NCI-H187 (cell line): ENCODE measurements at places on chromosomes 13 and 19.

- DNase-seq: no peak
Observed at GRCh38 chr19:5934774-5935472, 20.9 kb downstream of the CAPS start.

- DNase-seq: no peak
Observed at GRCh38 chr13:29454931-29455481, 140.5 kb downstream of the SLC7A1 start.

DNA sequence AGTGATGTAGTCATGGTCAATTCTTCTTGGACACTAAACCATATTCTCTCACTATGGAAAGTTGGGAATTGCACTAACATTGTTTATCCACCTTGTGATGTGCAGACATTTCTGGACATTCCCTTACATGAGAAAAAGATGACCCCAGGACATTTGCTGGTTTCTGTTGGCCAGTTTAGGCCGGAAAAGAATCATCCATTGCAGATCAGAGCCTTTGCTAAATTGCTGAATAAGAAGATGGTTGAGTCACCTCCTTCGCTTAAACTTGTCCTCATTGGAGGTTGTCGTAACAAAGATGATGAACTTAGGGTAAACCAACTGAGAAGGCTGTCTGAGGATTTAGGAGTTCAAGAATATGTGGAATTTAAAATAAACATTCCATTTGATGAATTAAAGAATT lies at the start of gene UTP14C:
UTP14C (plus strand) TSS at position 211 of the 400 bp plus-strand sequence. CDS start 4,114 bp downstream, outside the sequence.
- no peak for DNase-seq

DNA sequence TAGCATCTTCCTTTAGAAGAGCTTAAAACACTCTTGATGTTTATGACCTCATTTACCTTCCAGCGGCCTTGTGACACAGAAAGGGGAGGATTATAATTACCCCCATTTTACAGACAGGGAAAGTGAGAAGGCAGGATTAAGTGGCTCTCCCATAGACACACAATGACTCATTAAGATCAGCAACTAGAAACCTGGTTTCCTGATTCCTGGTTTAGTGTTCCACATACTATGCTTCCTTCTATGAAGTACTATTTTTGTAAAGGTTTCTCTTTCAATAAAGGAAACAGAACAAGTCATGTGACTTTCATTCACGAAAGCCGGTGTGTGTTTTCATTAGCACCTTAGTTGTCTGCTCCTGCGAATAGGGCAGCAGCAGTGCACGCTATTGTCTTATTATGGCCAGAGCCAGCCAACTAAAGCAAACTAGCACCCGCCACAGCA lies 8.3 kb downstream of the IRS2 start:
- no peak for DNase-seq

DNA sequence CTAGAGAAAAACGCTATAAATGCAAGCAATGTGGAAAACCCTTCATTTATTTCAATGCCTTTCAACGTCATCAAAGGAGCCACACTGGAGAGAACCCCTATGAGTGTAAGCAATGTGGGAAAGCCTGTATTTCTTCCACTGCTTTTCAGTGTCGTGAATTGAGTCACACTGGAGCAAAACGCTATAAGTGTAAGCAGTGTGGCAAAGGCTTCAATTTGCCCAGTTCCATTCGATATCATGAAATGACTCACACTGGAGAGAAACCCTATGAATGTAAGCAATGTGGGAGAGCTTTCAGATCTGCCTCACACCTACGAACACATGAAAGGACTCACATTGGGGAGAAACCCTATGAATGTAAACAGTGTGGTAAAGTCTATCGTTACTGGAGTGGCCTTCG lies 27.4 kb downstream of the ZNF20 start:
- no peak for DNase-seq

DNA sequence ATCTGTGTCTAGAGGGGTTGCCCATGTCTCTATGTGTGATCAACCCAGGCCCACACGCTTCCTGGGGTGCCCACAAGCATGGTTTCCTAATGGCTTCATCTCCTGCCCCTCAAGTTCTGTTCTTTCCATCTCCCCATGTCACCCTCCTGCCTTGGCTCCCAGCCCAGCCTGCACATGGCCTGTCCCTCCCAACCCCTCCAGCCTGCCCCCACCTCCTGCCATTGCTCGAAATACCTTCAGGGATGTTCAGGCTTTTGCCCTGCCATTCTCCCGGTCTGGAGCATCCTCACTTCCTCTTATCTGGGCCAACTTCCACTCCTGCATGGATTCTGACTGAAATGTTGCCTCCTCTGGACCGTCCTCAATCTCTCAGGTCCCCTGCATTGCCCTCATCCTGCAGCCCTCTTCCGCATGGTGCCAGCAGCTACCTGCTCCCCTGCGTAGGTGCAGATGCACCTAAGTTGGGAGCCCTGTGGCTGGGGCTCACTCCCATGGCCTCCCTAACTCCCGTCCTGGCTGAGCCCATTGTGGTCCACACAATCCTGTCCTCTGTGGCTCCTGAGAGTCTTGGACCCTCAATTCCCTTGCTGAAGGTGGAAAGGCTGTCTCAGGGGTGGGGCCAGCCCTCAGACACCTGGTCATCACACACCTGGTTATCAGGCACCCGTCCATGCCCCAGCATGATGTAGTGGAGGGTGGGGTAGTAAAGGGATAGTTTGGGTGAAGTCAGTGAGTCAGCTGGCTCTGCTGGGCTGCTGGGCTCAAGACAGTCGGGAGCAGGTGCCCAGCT lies 152.1 kb downstream of the URI1 start:
- no peak for DNase-seq

GRCh38 chr19:3125900-3126524 lies 9.8 kb upstream of the GNA15 start:
- DNase-seq: peak; percentile 43

GRCh38 chr19:47766359-47766620 lies 12.2 kb upstream of the SELENOW start:
- no peak for DNase-seq

DNA sequence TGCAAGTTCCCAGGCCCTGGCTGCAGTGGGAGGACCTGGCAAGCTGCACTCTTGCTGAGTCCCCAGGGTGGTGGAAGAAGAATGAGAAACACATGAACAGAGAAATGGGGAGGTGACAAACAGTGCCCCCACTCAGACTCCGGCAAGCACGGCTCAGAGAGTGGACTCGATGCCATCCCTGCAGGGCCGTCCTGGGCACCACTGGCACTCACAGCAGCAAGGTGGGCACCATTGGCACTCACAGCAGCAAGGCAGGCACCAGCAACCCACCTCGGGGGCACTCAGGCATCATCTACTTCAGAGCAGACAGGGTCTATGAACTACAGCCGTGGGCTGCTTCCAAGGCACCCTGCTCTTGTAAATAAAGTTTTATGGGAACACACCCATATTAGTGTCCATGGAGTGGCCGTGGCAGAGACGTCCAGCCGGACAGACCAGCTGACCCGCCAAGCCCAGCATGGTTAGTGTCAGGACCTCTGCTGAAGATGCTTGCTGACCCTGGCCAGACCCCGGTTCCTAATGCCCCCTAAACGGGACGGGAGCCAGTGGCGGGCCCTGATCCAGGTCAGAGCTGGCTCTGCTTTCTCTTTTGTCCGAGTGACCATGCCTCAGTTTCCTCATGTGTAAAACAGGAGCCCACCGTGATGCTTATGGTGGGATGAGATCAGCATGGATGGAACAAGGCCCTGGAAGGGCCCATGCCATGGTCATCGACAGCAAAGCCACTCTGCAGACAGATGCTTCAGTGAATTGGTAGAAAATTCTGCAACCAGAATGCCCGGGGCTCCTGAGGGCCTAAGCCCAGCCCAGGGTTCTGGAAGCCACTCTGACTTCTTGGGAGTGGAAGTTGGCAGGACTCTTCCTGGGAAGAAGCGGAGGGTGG lies 2.1 kb upstream of the F10 start:
- no peak for DNase-seq

- no peak for DNase-seq
Observed at GRCh38 chr19:15241259-15241910, 9.1 kb upstream of the EPHX3 start.

GRCh38 chr13:44299152-44299943 lies 74.3 kb upstream of the SERP2 start:
- DNase-seq: no peak

GRCh38 chr13:27631665-27632064 lies 10.0 kb downstream of the POLR1D start:
- DNase-seq: no peak

- no peak for DNase-seq
Observed at GRCh38 chr19:57815247-57816075, 748 bp upstream of the ZNF552 start.

DNA sequence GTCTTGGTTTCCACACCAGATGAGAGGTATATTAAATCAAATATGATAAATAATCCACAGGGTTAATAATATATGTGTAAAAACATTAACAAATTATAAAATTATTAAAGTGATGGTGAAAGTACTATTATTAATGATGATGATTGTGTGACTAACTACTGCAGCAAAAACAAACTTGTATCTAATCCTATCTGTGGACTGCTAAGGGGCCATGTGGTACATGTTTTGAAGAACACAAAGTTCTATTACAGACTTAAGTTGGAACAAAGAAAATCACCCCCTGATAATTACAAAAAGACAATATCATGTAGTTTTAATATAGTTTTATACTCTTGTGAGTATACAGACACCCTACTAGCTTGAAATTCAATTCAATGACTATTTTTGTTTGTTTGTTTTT lies 504.2 kb upstream of the NBEA start:
- no peak for DNase-seq

DNA sequence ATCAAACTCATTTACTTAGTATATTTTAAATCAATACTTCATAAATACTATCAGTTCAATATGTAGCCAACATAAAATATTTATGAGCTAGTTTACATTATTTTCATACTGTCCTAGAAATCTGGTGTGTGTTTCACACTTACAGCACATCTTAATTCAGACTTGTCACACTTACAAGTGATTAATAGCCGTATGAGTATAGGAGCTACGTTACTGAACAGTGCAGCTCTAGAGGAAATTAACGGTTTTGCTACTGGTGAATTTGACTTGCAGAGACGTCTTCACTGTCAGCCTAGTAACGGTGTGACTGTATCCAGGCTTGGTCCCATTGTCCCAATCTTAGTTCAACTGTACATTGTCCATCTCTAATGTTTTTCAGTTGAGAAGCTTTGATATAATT lies 33.7 kb upstream of the POSTN start:
- DNase-seq: no peak

DNA sequence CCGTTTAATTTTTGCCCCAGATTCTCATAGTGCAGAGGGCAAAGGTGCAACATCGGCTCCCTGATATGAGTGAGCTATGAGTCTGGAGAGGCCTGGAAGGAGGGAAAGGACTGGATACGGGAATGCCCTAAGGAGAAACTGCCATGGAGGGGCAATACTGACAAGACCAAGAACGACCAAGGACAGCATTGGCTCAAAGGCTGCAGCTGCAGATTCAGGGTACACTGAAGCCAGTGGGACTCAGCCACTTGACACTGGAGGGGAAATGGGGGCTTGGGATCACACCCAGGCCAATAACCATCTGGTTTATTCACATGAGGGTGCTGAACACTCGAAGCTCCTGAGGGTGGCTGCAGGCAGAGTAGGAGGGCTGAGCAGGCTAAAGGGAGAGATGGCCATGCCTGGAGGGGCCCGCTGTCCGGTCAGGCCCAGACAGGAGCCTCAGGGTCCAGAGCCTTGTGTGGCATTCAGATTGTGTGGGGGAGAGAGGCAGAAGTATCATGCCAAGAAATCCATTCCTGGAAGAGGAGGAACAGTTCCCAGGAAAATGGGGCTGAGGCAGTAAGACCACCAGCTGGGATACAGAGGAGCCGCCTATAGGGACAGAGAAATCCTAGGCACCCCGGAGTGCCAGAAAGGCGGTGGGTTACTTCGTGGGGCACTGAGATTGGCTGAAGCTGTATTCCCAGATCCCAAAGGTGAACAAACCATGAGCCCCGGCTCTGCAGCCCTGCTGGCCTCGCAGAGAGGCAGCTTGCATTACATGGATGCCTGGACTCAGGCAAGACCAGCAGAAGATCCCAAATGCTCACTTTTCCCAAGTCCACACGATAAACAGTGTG lies 20.7 kb downstream of the COL4A1 start:
- no peak for DNase-seq

DNA sequence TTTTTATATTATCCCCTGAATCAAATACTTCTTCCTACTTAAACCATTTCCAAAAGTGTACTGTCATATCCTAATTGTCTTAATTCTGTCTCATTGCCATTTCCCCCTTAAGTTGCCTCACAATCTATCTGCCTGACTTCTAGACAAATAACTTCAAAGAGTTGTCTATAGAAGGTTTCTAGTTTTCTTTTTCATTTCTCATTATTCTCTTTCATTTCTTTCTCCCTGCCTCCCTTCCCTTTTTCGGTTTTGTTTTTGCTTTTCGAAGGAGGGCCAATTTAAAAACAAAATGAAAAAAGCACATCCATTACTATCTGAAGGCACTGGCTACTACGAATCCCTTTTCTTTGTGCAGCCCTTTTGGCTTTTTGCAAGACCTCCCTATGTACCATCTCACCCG lies 367.2 kb downstream of the DNAJC15 start:
- no peak for DNase-seq

DNA sequence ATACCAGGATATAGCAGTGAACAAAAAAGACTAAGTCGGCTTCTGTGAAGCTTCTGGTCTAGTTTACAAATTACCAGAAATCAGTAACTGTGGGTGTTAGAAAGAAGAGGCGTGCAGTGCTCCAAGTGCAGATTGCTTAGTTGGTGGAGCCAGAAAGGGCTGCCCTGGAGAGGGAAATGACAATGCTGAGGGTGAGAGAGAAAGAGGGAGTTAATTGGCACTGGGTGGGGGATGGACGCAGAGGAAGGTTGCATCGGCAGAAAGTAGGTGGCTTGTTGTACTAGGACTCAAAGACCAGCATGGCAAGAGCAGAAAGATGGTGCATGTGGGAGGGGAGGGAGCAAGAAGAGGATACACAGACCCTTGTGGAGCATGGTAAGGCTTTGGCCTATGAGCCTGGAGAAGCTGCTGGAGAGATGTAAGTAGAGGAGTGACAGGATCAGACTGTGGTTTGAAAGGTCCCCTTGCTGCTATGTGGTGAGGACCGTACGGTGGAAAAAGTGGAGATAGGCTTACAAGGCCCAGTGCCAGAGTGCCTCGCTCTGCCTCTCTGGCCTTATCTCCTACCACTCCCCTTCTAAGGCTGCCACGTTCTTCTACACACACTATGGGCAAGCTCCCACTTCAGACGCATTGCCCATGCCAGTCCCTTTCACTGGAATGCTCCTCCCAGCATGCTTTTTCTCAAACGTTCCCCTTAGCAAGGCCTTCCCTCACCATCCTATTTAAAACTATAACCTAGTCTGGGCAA lies 13.5 kb downstream of the SMG9 start:
- DNase-seq: no peak

DNA sequence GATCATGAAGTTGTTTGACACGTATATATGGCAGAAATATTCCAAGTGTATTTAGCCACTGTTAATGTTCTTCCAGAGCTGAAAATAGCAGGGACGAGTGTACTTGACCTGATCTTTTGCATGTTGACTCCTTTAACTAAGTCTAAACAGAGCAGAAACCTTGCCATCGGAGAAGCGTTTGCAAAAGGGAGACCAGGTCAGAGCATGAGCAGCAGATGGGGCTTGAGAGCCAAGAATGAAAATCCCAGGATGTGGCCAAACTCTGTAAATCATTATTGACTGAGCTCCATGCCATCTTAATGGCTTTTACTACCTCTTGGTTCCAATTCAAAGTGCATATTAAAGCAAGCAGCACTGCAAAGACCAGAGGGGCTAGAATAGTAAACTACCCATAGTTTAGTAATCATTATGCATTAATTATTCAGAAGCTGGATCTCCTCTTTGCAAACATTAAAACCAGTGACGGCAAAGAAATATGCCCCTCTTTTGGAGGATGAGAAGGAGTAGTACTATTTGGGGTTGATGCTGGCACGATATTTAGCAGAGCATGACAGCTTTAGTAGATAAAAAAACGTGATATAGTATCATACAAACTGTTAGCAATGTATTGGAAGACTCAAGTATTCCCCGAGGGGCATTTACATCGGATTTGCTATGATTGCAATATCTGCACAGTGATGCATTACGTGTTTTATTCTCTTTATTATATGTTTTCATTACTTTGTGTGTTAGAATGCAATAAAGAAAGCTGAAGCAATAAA lies 55.7 kb downstream of the FAM216B start:
- peak; percentile 9 for DNase-seq
